Activated naive CD8-positive, alpha-beta T cell treated with anti-CD3 and anti-CD28 coated beads, Interleukin-2, amount 50 U/mL, for 24 hours (primary cell): ENCODE measurements at places on chromosomes 4 and X.

DNA sequence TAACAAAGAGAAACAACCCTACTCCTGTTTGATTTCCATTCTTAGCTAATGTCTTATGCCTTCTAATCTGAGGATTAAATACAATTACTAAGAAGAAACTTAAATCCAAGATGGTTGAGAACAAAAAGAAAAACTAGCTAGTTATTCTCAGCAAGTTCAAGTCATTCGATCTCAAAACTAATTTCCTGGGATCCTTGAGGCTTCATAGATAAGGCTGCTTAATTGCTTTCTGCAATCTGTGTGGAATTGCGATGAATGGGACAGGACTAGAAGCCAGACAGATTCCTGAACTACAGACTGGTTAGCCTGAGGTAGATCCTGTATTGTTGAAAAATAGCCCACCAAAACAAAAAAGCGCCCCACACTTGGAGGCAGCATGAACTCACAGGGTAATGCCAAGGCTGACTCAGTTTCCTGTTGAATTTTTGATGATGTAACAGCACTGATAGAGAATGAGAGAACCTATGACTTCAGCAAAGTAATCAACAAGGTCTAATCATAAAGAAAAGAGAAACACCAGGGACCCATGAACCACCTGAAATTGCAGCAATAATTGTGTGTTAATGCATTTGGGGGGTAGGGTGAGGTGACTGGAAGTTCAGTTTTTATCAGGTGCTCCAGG is 33.9 kb downstream of the KLHL15 start:
- DNase-seq, result no peak

- no peak for DNase-seq
Observed at GRCh38 chrX:119226446-119226845, 9.6 kb upstream of the PGRMC1 start.

DNA sequence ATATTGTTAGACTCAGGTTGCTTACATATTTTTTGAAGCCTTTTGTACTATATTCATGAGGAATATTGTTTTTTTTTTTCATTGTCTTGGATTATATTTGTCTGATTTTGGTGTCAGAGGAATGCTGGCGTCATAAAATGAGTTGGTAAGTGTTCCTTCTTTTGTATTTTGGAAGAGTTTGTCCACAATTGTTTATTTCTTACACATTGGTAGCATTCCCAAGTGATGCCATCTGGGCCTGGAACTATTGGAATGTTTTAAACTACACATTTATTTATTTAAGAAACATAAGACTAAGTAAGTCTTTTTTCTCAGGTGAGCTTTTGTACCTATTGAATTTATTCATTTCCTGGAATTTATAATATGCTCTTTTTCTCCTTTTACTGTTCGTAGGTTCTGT is 107.6 kb downstream of the LARP1B start:
- no peak for DNase-seq

DNA sequence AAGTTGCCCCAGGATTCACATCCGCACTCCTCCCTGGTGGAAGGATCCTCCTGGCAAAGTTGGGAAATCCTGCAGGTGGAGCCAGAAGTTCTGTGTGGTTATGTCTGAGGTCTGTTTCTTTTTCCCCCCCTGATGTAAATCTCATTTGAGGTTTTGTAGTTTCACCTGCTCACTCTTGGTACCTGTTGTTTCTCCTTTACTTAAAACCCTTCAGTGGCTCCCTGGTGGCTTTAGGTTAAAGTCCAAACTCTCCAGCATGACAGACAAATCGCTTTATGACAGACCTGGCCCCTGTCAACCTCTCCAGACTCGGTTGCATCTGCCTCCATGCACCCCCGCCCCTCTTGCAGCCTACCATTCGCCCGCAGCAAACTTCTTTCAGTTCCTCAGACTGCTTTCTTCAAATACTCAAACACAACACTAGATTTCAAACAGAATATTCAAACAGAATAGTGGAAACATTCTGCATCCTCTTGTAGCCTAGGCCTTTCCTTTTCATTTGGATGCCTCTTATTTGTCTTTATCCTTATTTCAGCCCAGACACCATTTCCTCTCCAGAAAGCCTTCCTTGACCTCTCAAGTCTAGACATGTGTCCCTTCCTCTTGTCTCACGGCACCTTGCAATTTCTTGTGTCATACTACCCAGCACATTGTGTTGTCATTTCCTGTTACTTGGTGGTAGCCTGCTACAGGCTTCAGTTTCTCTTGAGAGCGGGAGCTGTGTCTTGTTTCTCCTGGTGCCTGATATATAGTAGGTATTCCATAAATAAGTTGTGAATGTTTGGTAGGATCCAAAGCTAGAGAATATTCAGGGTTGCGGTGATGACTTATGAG is 24.8 kb downstream of the IL13RA1 start:
- no peak for DNase-seq

- DNase-seq, result no peak
Observed at GRCh38 chr4:4457803-4458553, 71.1 kb downstream of the NSG1 start.

GRCh38 chr4:150679018-150679764 is 97.2 kb downstream of the MAB21L2 start:
- DNase-seq, result no peak

GRCh38 chr4:42955746-42956505 is 63.4 kb downstream of the GRXCR1 start:
- no peak for DNase-seq

- no peak for DNase-seq
Observed at GRCh38 chr4:109005523-109005922, 242.7 kb upstream of the ETNPPL start.

DNA sequence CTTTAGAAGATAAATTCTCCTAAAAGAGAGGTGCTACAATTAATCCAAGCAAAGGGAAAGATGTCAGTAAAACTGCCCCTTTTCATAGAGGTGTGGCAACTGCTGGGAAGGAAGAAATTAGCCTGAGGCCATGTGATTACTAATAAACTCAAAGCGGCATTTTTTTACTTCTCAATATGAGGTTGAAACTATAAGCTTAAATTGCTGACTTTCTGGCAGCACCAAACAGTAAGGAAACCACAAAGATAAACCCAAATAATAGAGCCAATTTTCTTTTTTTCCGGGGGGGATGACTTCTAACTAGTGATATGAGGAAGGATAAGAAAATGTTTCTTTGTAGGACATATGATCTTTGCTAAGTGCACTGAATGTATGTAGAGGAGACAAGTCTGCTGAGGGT is 30.9 kb downstream of the AR start:
- no peak for DNase-seq

DNA sequence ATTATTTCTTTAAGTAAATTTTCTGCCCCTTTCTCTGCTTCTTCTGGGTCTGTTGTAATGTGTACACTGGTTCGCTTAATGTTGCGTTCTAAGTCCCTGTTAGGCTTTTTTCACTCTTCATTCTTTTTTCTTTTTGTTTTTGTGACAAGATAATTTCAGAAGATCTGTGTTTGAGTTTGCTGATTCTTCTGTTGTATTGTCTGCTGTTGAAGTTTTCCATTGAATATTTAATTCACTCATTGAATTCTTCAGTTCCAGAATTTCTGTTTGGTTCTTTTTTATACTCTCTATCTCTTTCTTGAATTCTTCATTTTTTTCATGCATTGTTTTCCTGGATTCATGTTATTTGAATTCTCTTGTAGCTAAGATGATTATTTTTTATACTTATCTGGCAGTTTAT is 66.3 kb upstream of the NUDT6 start:
- no peak for DNase-seq

- no peak for DNase-seq
Observed at GRCh38 chr4:80423553-80424224, 88.2 kb downstream of the CFAP299 start.

- no peak for DNase-seq
Observed at GRCh38 chr4:106594291-106594952, 225.8 kb upstream of the GIMD1 start.

DNA sequence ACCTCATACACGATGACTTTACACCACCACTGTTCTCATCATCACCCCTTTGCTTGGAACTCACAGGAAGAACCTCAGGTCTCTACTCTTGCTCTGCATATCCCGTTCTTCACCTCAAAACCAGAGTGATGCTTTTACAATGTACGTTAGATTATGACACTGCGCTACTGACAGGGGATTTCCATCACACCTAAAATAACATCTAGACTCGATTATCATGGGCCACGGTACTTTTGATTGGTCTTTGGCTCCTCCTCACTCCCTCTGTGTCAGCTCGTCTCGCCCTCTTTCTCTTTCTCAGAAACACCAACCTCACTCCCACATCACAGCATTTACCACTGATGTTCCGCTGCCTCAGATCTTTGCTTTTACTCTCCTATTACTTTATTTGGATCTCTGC is 172.4 kb downstream of the TLL1 start:
- no peak for DNase-seq

DNA sequence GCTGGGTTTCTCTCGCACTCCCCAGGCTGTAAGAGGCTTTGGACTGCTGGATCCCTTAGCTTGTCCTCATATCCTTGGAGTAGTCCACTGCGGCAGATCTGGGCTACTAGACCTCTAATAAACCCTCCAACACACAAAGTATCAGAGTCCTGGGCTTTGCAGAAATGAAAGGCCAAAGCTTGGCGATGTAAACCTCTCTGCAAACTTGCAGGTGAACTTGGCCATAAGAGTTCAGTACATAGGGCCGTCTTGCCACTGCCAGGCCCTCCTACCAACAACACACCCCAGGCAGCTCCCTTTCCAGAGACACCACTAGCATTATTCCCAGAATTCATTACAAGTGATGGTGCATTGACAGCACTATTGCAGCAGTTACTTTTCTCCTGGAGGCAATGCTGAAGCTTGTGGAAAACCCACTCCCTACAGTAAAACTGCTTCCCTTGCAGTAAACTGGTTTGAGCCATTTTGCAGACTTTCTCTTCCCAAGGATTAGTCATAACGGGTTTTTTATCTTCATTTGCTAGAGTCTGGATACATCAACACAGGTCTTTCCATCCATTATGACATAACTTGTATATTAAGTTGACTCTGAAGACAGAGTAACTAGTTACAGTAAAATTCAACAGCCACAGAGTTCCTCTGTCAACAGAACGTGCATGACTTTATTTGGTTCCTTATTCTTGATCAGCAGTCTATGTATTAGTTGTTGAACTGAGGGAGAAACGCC is 2.4 kb downstream of the ANKRD50 start:
- DNase-seq, result no peak

GRCh38 chrX:97315939-97316338 is 432.2 kb downstream of the RPA4 start:
- no peak for DNase-seq

- DNase-seq, result no peak
Observed at GRCh38 chr4:29326816-29327215, 1393.4 kb upstream of the PCDH7 start.

- no peak for DNase-seq
Observed at GRCh38 chrX:49066278-49066677, 7.5 kb downstream of the CCDC120 start.
